ENCODE measurements at places on chromosomes 12 and 14.
A peak's percentile ranks its signal among the peaks of the same experiment; 100 is the strongest.

GRCh38 chr14:55514819-55515490, 65.1 kb upstream of the KTN1 start:
- DNase-seq = no peak
- no peaks in the 10 kb centered on the region for H3K36me3 ChIP-seq
- no peaks in the 10 kb centered on the region for H3K4me1 ChIP-seq
- no peak overlapping the region for H3K27ac ChIP-seq
- H3K4me3 ChIP-seq = no peak overlapping the region

DNA sequence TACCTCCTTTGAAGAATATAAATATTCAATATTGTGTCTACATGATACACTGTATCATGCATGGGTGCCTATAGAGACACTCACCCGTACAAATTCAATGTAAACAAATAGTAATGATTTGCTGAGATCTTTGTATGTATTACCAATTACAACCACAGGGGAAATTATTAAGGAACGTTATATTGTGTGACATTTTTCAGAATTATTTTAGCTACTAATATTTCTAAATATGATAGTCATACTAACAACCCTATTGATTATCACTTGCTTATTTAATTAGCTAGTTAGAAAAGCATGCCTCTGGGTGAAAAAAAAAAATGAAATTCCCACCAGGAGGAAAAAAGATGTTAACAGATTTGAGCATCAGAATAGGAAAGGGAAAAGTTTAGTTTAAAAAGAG, 2.1 kb downstream of the SOX5 start:
- H3K4me1 ChIP-seq = peaks cover 39% of the 10 kb centered on the region
- no peak overlapping the region for H3K27ac ChIP-seq
- H3K4me3 ChIP-seq = peak overlapping the region; percentile 65

DNA sequence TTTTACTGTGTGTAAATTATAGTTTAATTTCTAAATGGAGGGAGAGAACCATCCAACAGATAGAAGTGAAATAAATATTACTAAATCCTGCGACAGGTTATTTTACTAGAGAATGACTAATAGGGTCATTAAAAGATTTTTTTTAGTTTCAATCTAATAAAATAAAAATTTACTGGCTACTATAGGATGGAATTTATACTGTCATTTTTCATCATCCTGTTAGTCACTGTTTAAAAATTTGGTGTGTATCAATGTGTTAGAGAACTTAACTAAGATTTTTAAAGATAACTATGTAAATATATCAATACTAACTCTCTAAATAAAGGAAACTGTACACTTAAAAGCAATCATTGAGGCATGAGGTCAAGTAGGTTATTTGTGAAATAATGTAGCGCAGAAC, 41.1 kb upstream of the CDKN3 start:
- H3K36me3 ChIP-seq = peaks cover 6% of the 10 kb centered on the region
- no peak overlapping the region for H3K27ac ChIP-seq
- DNase-seq = no peak
- H3K4me3 ChIP-seq = no peak overlapping the region
- no peaks in the 10 kb centered on the region for H3K27me3 ChIP-seq

- H3K4me1 ChIP-seq = no peaks in the 10 kb centered on the region
- peaks cover 62% of the 10 kb centered on the region for H3K27me3 ChIP-seq
- H3K36me3 ChIP-seq = peaks cover 4% of the 10 kb centered on the region
- DNase-seq = no peak
- H3K4me3 ChIP-seq = no peak overlapping the region
Measured at GRCh38 chr12:103540319-103540718, 44.6 kb upstream of the C12orf42 start.

DNA sequence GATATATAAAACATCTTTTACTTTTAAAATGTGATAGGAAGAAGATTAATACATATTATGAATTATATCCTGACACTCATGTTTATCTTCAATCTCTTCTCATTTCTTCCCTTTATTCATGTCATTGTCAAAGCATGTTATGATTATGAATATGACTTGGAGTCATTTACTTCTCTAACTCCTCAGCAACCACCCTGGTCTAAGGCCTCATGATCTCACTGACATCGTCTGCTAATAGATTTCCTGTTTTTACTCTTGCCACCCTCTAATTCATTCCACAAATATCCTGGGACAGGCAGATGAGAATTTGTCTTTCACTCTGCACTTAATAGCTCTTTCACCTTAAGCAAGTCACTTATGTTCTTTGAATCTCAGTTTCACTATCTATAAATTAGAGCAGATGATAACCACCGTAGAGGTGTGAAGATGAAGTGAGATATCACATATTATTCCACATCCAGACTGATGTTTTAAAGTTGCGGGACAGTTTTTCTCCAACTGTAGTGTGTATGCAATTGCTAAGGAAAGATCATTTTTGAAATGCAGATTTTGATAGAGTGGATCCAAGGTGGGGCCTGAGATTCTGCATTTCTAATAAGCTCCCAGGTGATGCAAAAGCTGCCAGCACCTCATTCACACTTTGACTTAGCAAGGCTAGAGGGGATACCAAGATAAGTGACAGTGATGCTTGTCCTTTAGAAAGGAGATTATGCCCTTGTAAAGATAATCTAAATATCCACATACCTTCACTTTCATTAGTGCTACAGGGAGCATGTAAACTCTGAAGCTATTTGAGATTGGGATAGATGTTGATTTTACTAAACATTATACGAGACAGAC, 3.3 kb upstream of the IAPP start:
- H3K36me3 ChIP-seq = peaks cover 3% of the 10 kb centered on the region
- H3K27me3 ChIP-seq = peaks cover 28% of the 10 kb centered on the region
- no peak for DNase-seq
- no peak overlapping the region for H3K4me3 ChIP-seq
- no peak overlapping the region for H3K27ac ChIP-seq
